ENCODE measurements at places on chromosomes 5 and 9.

DNA sequence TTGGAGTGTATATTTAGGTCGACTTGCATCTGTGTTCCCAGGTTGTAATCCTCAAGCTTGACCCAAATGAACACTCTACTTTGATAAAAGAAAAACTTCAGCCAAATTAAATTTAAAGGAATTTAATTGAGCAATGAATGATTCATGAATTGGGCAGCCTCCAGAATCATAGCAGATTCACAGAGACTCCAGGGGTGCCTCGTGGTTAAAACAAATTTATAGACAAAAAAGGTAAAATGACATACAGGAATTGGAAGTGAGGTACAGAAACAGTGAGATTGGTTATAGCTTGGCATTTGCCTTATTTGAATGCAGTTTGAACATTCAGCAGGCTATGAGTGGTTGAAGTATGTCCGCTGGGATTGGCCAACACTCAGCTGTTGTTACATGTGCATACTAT, 21.6 kb upstream of the SPATA31D4 start:
- no peak for DNase-seq

- DNase-seq: no peak
These were observed 19.6 kb downstream of the GALNT10 start for GRCh38 chr5:154210163-154210562.

DNA sequence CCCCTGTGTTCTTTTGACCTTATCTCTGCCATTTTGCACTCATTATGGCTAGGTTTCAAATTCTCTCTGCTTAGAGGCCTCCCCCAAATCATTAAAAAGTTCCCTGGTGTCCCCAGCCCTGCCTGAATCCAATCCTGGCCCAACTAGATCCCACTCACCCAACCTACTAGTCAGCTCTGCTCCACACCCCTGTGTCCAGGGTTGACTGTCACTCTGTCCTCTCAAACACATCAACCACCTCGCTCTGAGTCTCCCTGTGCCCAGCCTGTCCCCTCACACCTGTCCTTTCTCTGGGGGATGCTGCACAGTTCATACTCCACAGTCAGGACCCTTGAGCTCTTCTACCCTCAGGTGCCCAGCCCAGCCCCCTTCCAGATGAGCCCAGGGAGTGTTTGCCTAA, 154.2 kb upstream of the SV2C start:
- no peak for DNase-seq

GRCh38 chr5:155954701-155955445, 372.1 kb upstream of the SGCD start:
- DNase-seq: no peak

- no peak for DNase-seq
These were observed 94.0 kb upstream of the DNAH5 start for GRCh38 chr5:14038341-14038959.

DNA sequence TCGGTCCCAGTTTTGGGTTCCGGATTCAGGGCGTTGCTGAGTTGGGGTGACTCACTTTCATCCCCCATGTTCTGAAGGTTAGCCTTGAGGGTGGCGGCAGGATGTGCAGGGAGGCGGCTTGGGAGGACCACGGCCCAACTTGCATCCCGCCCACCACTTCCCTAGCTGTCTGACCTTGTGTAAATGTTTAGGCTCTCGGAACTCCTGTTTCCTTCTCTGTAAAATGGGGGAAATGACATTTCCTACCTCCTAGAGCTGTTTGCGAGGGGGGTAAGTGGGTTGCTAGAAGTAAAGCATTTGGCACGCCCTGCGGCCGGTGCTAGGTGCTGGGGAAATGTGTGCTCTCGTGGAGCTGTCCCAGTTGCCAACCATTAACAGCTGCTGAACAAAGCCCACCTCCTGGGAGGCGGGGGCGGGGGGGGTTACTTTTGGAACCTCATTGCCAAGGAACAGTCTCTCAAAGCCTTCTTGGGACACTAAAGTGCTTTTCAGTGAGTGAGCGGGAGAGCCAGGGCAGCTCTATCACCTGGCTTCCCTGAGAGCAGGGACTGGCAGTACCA, 27.5 kb downstream of the PTGES2 start:
- DNase-seq: no peak

GRCh38 chr9:127130661-127131538, 8.5 kb upstream of the ANGPTL2 start:
- DNase-seq: no peak

- DNase-seq: no peak
These were observed 62.1 kb upstream of the CTXN3 start for GRCh38 chr5:127586811-127587210.

DNA sequence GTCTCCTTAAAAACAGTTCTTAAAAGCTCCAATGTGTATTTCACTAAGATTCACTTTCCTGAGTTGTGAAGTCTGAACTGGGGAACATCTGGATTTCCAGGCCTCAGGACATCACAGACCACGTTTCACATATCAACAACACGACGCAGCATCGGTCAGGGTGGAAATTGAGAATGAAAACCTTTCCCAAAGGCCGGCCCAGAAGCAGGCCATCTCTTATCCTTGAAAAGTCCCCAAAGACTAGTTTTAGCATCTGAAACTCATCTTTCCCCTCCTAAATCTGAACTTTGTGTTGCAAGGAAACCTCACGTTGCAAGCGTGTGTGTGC, 96.4 kb upstream of the COL5A1 start:
- DNase-seq: no peak

DNA sequence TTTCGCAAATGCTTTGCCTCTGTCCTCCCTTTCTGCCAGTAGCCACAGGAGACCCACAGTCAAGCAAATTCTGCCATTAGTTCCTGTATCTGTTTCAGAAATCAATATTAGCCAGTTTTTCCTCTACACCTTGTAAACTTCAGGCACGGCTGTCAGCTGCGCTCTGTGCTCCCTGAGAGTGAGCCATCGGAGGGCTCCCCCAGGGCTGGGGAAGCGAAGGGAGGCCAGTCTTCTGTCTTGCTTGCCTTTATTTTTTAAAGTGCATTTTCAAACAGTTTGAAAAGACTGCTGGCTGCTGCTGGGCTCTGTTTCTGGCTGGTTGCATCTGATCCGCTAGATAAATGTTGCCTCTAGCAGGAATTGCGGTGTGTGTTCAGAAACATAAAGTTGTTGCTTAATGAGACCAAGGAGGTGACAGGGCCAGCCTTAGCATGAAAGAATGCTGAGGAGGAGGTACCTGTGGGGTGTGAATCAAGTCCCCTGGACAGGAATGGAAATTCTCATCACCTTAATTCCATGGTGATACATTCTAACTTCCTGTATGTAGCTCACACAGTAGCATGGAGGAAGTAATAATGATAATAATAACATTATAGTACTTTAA, 421.7 kb upstream of the KIF2A start:
- DNase-seq: no peak

DNA sequence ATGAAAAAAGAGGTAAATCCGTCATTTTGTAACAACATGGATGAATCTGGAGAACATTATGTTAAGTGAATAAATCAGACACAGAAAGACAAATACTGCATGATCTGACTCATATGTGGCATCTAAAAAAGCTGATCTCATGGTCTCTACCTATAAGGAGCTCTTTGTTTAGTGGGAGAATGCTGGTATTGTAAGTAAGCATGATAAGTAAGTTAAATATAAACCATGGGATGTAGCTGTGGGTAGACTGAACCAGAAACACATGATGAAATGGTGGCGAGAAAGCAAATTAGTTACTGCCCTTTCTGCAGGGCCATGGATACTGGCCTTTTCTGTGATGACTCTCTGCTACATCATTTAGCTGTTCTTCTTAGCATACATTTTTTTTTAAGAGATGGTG, 66.4 kb upstream of the RUSC2 start:
- DNase-seq: no peak

DNA sequence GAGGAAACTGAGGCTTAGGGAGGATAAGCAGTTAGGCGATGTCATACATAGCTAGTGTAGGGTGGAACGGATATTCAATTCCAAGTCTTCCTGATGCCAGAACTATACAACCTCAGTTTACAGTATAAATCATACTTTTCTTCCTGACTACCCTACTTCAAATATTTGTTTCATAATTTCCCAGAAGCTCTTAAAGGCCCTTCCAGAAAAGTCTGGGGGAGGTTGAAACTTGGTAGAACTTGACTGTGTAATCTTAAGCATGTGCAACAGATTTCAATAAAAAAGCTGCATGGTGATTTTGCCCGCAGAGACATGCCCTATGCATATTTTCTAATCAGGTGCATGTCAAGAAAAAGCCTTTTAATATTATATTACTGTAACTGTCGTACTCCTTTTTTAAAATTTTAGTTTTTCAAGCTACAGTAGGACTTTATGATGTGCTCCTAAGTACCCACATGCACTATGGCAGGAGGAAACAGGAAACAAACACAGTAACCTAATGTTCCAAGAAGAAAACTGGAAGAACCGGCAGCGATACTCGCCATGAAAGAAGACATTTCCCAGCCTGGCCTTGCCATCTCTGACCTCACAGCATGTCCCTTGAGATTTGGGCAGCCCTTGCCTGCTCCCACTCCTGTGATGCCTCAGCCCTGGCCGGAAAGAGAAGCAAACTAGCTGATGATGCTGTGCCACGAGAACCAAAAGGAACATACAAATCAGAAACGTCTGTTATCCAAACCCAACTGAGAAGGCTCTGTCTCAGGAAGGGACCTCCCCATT, 266.0 kb downstream of the EFNA5 start:
- no peak for DNase-seq

DNA sequence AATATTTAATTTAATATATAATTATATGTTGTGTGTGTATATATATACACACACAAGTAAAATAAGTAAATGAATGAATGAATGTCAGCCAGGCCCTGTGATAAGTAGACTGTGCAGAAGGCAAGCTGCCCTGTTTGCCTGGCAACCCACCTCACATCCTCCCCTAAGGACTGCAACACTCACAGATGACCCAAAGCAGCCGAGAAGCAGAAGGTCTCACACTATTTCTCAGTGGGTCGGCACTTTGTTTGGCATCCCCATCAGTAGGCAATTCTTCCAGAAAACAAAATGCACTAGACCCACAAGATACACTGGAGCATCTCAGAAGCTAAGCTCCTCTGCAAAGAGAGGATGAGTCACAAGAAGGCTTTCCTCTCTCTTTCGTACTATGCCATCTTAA, 152.1 kb upstream of the GRAMD2B start:
- DNase-seq: no peak

DNA sequence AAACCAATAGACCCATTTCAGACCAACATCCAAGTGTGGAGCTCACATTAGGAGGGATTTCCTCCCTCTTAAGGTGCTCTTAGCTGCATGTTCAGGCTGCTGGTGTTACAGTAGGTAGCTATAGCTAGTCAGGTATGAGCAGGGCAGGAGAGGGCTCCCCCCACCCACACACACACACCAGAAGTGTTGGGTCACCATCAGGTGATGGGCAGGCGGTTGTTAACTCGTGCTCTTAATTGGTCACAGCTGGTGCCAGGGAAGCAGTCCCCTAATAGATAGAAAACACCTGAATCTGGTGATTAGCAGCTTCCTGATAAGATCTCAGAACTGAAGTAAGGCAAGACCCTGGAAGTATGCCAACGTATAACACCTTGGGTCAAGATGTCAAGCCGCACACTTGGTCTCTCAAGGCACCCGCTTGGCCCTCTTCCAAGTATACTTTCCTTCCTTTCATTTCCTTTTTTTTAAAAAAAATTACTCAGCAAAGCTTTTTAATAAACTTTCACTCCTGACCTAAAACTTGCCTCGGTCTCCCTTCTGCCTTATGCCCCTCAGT, 532.4 kb downstream of the DNAH5 start:
- no peak for DNase-seq

GRCh38 chr5:136055612-136056309, 27.0 kb downstream of the TGFBI start:
- DNase-seq: no peak

DNA sequence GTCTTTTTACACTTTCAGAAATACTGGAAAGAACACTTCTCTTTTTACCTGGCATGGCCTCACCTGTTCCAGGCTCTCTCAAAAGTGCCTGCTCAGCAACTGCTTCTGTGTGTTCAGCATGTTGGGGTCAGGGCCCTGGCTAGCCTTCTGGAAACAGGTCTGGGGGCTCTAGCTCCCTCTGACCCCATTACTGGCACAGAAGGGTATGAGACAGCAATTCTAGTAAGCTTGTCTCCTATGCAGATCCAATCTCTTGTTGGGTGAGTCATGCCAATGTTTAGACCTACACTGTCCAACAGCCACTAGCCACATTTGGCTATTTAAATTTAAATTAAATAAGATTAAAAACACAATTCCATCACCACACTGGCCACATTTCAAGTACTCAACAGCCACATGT, 80.8 kb downstream of the MAPKAP1 start:
- DNase-seq: no peak

GRCh38 chr9:137266585-137267453, 10.7 kb upstream of the TOR4A start:
- no peak for DNase-seq

Measured in NCI-H748 treated with DMSO at 0.1 percent for 48 hours (cell line).